ENCODE measurements at places on chromosomes 2 and 18.

DNA sequence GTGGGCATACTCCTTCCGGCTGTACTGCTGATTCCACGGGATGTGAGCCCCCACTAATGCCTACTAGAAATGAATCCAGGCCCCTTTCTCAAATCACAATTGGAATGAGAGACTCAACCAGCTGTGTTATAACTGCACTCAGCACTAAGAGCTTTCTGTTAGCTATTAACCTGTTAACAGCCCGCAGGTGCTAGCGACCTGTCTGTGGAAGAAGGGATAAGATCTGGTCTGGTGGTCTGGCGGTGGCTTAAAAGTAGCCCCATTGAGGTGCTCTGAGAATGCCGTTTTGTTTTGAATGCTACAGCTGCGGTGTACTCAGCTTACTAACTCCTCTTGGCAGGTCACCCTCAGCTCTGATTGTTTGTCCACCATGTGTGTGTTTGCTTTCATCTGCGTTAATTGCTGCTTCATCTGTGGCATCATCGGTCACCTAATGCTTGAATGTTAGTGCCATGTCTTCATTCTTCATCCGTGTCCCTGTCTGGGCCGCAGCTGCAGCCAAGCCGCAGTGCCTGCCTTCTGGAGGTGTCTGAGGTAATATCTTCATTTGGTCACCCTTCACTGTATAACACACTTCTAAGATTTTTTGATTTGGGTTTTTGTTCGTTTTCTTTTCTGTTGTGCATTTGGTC lies 16.3 kb downstream of the RAB12 start:
- H3K4me1 ChIP-seq = peaks cover 35% of the 10 kb centered on the region
- no peak for DNase-seq
- H3K36me3 ChIP-seq = peaks cover 68% of the 10 kb centered on the region
- no peak overlapping the region for H3K27ac ChIP-seq

- H3K27me3 ChIP-seq = no peaks in the 10 kb centered on the region
- no peaks in the 10 kb centered on the region for H3K4me1 ChIP-seq
- H3K27ac ChIP-seq = no peak overlapping the region
- peaks cover 32% of the 10 kb centered on the region for H3K36me3 ChIP-seq
- no peak for DNase-seq
Measured at GRCh38 chr2:36561237-36561944, 36.6 kb downstream of the FEZ2 start.

DNA sequence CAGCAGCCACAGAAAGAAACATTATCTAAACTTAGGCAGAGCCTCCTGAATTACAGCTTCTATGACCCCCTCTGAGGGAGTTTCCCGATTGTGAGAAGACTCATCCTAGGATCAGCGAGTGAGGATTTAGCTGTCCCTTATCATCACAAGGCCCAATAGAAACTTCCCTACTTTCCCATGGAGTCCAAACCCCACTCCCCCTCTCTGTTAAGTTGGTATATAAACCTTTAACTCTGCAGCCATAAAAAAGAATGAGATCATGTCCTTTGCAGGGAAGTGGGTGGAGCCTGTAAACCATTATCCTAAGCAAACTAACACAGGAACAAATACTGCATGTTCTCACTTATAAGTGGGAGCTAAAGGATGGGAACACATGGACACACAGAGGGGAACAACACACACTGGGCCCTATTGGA lies 78.8 kb downstream of the MYL12B start:
- no peak overlapping the region for H3K27ac ChIP-seq
- H3K4me1 ChIP-seq = peaks cover 14% of the 10 kb centered on the region
- no peaks in the 10 kb centered on the region for H3K36me3 ChIP-seq
- H3K27me3 ChIP-seq = no peaks in the 10 kb centered on the region
- no peak overlapping the region for H3K4me3 ChIP-seq

DNA sequence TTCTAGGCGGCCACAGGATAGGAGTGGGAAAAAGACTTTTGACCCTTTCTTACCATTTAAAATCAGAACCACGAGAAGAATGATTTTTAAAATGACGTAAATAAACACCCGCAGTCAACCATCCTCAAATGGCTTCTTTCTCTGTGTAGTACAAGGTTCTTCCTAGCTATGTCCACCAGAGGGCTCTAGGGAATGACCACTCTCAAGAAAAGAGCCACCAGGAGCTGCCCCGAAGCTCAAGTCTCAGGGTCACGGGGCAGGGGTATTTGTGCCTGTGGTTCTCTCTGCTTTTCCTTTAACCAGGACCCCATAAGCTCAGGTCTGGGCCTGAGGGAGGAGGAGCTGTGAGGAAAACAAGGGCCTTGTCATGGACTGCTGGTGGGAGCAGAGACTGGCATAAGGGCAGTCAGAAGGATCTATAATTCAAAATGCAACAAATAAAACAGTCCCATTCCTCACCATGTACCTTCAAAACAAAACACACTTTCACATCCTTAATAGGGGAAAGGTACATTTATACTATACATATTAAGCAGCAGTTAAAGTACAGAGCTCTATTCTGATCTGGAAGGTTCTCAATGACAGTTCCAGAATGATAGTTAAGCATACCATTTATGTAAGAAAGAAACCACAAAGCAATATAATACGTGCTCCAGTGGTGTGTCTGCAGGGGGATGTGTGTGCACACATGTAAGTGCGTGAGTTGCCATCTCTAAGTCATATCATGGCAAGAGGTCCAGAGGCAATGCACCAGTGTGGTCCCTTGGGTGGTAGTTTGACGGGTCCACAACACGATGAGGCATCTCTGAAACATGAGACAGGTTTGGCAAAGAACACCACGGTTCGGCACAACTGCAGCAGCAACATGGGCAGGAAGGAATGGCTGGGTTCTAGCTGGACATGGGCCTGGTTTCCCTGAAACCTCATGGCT lies 18.6 kb downstream of the LYPD1 start:
- H3K27ac ChIP-seq = no peak overlapping the region
- peaks cover 4% of the 10 kb centered on the region for H3K27me3 ChIP-seq
- no peak overlapping the region for H3K4me3 ChIP-seq
- no peaks in the 10 kb centered on the region for H3K36me3 ChIP-seq
- DNase-seq = no peak
- H3K4me1 ChIP-seq = no peaks in the 10 kb centered on the region

GRCh38 chr2:9508931-9509330 lies 34.6 kb downstream of the IAH1 start:
- H3K27me3 ChIP-seq = no peaks in the 10 kb centered on the region
- H3K4me1 ChIP-seq = no peaks in the 10 kb centered on the region
- peaks cover 35% of the 10 kb centered on the region for H3K36me3 ChIP-seq
- DNase-seq = no peak

DNA sequence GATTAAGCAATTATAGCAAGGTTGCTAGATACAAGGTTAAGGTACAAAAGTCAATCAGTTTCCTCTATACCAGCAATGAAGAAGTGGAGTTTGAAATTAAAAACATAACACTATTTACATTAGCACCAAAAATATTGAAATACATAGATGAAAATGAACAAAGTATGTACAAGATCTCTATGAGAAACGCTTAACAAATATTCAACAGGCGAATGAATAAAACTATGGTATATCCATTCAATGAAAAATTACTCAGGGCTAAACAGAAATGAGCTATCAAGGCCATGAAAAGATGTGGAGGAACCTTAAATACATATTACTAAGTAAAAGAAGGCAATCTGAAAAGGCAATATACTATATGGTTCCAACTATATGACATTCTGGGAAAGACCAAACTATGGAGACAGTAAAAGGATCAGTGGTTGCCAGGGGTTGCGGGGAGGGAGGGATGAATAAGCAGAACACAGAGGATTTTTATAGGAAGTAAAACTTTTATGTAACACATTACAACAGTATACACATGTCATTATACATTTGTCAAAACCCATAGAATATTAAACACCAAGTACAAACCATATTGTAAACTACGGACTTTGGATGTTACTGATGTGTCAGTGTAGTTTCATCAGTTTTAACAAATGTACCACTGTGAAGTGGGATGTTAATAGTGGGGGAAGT lies 62.1 kb downstream of the RMDN2 start:
- no peaks in the 10 kb centered on the region for H3K36me3 ChIP-seq
- no peaks in the 10 kb centered on the region for H3K27me3 ChIP-seq
- no peaks in the 10 kb centered on the region for H3K4me1 ChIP-seq
- DNase-seq = no peak

DNA sequence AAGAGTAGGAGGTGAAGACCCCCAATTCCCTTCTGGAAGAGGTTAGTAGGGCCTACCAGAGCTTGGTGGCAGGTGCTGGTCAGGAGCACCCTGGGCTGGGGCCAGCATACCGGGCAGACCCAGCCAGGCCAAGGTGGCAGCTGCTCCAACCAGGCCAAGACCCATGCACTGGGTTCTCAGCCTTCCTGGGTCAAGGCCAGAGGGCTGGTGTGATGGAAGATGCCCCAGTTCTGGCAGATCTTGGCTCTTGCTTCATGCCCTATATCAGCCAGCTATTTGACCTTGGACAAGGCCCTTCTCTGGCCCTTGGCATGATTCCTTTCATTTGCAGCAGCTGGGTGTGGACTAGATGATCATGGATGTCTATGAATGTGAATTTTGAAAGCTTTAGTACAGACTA lies 57.7 kb downstream of the PRKCE start:
- H3K4me3 ChIP-seq = no peak overlapping the region
- no peaks in the 10 kb centered on the region for H3K27me3 ChIP-seq
- no peaks in the 10 kb centered on the region for H3K4me1 ChIP-seq

DNA sequence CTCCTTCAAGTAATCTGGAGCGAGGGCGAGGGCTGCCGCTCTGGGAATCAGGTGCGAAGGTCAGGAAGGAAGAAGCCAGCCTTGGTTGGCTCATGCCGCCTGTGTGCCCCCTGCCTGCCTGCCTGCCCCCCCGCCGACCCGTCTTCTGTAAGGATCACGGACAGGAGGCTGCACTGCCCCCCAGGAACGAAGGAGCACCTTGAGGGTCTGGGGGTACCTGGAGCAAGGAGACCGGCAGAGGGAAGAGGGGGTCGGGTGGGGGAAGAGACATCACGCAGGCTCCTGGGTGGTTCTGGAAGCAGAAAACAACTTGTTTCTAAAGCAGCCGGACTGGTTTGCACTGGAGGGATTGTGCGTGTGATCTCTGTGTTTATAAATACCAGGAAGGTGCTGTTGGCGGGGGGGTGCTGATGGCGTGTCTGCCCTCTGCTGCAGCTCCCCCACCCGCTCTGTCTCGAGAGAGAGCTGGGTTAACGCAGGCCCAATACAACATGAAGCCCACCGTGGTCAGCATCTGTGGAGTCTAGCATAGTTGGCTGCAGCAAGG lies 1.7 kb downstream of the FOSL2 start:
- peaks cover 28% of the 10 kb centered on the region for H3K36me3 ChIP-seq
- no peak for DNase-seq
- H3K27ac ChIP-seq = no peak overlapping the region
- peaks cover 19% of the 10 kb centered on the region for H3K4me1 ChIP-seq

GRCh38 chr2:219021591-219021990 lies 19.7 kb downstream of the CFAP65 start:
- no peaks in the 10 kb centered on the region for H3K36me3 ChIP-seq
- DNase-seq = no peak
- no peak overlapping the region for H3K27ac ChIP-seq

DNA sequence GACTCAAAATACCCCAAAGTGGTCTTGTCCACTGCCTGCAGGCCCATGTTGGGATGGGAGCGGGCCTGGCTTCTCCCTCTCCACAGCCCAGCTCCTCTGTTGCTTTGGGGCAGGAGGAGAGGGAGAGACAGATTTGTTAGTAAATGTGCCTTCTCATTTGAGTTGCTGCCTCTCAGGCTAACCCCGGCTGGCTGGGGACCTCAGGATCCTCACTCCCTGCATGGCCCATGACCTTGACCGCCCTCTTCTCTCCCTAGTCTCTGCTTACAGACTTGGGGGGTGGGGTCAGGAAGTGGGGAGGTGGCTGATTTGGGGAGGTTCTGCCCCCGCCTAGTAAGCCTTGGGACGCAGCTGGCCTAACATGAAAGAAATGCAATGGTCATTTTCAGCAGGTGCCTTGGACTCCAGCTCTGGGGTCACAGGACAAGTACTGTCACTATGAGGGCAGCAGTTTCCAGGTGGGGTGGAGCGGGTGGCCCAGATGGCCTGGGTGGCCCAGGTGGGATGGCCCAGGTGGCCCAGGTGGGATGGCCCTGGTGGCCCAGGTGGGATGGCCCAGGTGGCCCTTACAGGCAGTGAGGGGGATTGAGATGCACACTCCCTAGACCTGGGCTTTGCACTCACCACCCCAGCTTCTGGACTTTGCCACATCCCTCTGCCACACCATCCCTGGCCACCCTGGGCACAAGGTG lies 24.1 kb downstream of the HJURP start:
- no peak for DNase-seq
- peaks cover 10% of the 10 kb centered on the region for H3K36me3 ChIP-seq
- no peaks in the 10 kb centered on the region for H3K4me1 ChIP-seq
- peaks cover 4% of the 10 kb centered on the region for H3K27me3 ChIP-seq
- H3K27ac ChIP-seq = no peak overlapping the region

GRCh38 chr2:141943918-141944317 lies 186.9 kb downstream of the LRP1B start:
- no peak overlapping the region for H3K4me3 ChIP-seq
- H3K4me1 ChIP-seq = no peaks in the 10 kb centered on the region
- no peak overlapping the region for H3K27ac ChIP-seq
